ENCODE measurements at places on chromosomes 11 and 22.

- no peak for DNase-seq
Observed at GRCh38 chr11:67539550-67539949, 16.3 kb upstream of the CABP2 start.

GRCh38 chr22:33240888-33241475 is 182.8 kb upstream of the SYN3 start:
- DNase-seq = no peak

DNA sequence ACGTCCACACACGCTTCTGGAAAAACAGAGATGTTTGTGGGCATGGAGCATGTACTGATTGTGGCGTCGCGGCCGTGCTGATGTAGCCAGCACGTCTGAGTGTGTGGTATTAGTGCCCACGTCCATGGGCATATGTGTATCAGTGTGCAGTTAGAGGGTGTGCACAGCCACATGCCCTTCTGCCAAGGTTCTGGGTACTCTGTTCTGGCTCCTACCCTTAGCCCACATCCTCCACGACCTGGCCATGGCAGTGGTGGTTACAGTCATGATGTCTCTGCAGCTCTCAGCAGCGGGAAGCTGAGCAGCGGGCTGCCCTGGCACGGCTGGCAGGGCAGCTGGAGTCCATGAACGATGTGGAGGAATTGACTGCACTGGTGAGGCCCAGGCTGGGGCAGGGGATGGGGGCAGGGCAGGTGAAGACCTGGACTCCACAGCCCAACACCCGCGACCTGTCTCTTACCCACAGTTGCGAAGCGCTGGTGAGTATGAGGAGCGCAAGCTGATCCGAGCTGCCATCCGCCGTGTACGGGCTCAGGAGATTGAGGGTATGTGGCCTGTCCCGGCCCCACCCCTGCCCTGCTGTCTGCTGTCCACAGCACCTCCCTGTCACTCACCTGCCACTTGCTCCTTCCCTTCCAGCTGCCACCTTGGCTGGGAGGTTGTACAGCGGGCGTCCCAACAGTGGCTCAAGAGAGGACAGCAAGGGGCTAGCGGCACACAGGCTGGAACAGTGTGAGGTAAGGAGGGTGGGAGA is 7.3 kb downstream of the SMTN start:
- no peak for DNase-seq

DNA sequence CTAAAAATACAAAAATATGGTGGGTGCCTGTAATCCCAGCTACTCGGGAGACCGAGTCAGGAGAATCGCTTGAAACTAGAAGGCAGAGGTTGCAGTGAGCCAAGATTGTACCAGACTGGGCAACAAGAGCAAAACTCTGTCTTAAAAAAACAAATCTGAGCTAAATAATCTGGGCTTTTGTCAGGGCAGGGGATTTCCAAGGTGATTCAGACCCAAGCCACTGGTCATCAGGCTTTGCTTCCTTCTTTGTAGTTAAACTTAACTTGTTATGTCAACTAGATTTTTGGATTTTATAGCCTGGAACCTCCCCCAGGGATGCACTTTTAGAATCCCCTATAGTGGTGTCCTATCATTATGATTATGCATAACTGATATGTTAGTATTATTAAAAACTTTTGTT is 27.0 kb upstream of the SLC22A8 start:
- no peak for DNase-seq

DNA sequence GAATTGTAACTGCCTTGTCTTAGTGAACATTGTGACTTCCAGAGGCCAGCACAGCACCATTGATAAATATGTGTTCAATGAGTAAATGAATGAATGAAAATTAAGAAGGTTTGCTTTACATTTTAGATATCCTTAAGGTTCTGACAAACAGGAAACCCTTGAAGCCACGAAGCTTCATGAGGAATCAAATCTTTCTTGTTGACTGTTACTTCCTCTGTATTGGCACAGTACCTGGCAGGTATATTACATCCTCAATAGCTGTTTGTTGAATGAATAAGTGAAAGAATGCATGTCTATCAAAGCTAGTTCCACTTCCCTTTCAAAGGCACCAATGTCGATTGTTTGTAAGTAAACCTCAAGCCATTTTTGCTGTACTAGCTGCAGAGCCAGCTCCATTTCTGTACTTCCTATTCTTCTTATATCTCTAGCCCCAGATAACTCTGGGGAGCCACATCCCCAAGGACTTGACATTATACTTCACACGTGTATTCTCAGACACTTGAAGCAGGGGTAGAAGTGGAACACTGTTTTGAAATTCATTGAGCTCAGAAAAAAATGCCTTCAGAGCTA is 140.3 kb upstream of the RAG2 start:
- DNase-seq = no peak

DNA sequence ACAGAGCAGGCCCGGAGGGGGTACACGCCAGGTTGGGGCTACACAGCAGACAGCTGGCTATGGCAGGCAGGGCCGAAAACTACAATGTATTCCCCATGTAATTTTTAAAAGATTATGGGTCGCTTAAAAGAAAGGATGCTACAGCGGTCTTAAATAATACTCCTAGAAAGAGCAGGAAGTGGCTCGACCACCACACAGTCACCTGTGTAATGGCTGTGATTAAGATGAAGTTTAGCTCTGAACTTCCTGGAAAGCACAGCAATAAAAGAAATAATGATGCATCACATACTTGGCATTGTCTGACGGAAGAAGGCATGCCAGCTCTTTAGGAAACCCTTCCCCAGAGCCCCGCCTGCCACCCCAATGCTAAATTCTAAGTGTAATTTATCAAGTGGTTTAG is 32.6 kb downstream of the WNT11 start:
- DNase-seq = no peak

- DNase-seq = no peak
Observed at GRCh38 chr11:61820174-61820573, 3.4 kb upstream of the FADS1 start.

GRCh38 chr11:104337273-104337672 is 173.3 kb upstream of the PDGFD start:
- no peak for DNase-seq

GRCh38 chr11:7449841-7450214 is 35.5 kb upstream of the OLFML1 start:
- no peak for DNase-seq

- DNase-seq = peak; percentile 23
Observed at GRCh38 chr11:47997063-47998053, 17.0 kb downstream of the PTPRJ start.

DNA sequence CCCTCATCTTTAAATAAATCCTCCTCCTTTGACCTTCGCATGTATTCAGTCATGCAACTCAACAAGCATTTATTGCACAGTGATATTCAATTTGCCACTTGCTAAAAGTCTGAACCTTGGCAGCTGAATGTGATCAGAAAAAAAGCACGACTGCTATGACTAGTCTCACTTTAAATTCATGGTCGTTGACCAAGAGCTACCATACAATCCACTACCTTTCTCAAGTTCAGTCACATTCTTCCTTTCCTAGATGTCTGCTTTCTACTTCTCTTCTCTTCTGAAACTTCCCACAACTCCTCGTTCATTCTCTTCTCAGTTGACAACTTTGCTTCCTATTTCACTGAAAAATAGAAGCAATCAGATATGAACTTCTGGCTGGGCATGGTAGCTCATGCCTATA is 2.0 kb upstream of the SAA1 start:
- DNase-seq = no peak

- peak; percentile 67 for DNase-seq
Observed at GRCh38 chr11:110293389-110293788, 3.0 kb downstream of the RDX start.

GRCh38 chr22:26484360-26484706 is 656 bp downstream of the SRRD start:
- no peak for DNase-seq

DNA sequence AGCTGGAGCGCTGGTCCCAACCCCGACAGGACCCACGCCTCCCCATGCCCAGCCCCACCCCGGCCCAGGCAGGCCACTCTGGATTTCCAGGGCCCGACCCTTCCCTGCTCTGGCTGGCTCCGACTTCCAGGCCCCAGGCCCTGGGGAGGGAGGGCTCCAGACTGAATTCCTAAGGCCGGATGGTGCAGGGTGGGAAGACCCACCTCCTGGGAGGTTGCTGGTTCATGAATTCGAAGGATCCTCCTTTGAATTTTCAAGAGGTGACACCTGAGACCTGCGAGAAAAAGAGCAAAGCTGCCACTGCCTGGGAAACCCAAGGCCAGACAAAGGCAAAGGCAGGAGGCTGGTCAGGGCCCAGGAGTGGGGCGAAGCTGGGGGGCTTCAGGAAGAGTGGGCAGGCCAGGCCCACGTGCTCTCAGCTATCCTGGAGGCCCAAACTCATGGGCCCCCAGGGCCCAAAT is 47.0 kb upstream of the LINC01488 start:
- DNase-seq = no peak

DNA sequence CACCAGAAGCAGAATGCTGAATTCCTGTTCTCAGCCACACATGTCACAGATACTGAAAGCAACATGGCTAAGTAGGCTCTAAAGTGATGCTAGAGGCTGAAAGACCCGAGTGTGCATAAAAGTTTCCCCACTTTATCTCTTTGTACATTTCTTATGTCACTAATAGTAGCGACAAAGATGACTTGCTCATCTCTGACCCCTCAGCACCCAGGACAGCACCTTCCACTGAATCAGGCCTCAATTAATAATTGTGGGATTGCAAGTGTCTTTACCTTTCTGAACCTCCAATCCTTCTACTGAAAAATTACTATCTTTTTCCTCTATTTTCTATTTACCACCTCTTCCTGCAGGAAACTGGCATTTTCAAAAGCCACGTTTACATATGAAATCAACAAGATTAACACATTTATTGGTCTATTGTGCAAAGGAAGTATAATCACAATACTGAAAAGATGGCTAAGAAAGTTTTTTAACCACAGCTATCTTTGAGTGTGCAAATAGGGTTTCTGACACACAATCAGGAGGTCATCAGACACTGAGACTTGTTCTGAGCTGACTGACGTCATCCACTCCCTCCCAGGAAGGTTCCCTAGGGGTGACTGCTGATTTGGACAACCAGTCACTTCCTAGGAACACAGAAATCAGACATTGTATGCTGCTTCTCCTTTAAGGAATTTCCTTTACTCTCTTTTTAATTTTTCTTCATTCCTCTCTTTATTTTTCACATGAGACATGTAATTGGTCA is 213.9 kb upstream of the ISX start:
- peak; percentile 26 for DNase-seq

GRCh38 chr11:28077521-28077920 is 30.4 kb downstream of the KIF18A start:
- peak; percentile 79 for DNase-seq

GRCh38 chr22:50169774-50170341 is 673 bp upstream of the PANX2 start:
- DNase-seq = peak; percentile 77

GRCh38 chr22:23903328-23903971 is 9.3 kb downstream of the MIF start:
- peak; percentile 89 for DNase-seq

- DNase-seq = peak; percentile 58
Observed at GRCh38 chr11:8201644-8202365, 33.0 kb upstream of the RIC3 start.

GRCh38 chr11:96337541-96338431 is 5.2 kb downstream of the MAML2 start:
- DNase-seq = peak; percentile 17

DNA sequence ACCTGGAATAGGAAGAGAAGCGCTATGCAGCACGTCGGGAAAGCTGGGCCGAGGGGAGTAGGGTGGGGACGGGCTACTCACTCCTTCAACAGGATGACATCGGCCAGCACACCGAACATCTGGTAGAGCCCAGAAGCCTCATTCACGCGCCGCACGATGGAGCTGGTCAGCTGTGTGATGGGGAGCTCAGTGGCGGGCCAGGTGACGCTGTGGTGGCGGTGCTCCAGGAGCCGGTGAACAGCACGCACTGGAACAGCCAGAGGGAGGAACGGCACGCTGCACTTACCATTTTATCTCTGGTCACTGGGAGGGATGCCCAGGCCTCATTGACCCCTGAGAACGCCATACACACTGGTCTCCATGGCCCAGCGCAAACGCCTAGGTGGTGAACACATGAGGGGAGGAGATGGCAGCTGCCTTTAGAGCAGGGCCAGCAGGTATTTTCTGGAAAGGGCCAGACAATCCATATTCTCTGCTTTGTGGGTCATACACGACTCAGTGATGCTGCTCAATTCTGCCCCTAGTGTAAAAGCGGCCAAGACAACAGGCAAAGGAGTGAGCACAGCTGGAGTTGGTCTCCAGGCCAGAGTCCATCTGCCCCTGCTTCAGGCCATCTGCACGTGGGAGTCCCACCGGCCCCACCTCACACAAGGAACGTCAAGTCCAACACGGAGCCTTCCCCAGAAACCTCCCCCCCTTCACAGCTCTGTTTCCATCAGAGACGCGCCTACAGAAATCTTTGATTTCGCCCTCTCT is 8.8 kb downstream of the FOXRED2 start:
- DNase-seq = no peak
